ENCODE measurements at places on chromosomes 1 and 21.

DNA sequence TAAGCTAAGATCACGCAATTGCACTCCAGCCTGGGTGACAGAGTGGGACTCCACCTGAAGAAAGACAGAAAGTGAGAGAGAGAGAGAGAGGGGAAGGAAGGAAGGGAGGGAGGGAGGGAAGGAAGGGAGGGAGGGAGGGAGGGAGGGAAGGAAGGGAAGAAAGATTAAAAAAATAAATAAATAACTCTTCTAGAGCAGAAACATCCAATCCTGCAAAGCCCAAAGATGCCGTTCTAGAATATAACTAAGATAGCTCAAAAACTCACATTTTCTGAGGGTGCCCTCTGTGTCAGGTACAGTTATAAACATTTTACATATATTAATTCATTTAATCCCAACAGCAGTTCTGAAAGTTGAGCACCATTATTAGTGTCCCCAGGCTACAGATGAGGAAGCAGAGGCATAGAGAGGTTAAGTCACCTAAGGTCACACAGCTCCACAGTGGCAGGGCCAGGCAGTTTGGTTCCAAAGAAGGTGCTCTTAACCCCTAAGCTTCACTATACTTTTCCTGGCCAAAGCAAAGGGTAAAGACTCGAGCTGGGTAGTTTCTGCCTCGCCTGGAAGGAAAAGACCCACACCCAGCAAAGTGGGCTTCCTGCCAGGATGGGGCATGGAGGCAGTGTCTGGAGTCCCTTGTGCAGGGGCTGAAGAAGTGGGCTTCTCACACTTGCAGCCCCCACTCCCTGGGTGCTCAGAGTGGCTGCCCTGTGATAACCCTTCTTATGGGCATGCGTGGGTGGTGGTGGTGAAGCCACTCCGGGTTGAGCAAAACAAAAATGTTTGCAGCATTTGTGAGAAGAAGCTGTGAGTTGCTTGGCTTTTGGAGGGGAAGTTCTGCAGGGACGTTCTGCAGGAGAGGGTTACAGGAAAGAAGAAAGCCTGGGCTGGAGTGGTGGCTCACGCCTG, 7.9 kb upstream of the PIK3CD start:
- DNase-seq: no peak

DNA sequence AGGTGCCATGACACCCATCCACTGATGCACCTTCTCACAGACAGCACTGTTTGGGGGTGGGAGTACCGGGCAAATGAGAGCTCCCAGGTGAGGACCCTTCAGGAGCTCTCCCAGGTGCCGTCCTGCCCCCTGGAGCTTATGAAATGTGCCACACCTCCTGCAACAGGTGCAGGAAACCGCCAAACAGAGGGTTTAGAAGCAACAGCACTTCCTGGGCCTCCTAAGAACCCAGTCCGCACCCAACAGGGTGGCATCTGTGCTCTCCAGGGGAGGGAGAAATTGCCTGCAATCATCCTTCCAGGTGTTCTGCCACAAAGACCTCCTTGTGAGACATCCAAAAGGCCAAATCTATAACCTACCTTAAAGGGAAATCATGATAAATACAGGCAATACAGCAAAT, 87.7 kb upstream of the ATP1B1 start:
- DNase-seq: no peak

GRCh38 chr21:44943686-44944550, 4.1 kb downstream of the SLX9 start:
- DNase-seq: no peak

- no peak for DNase-seq
Observed at GRCh38 chr1:234396871-234397270, 23.6 kb downstream of the COA6 start.

DNA sequence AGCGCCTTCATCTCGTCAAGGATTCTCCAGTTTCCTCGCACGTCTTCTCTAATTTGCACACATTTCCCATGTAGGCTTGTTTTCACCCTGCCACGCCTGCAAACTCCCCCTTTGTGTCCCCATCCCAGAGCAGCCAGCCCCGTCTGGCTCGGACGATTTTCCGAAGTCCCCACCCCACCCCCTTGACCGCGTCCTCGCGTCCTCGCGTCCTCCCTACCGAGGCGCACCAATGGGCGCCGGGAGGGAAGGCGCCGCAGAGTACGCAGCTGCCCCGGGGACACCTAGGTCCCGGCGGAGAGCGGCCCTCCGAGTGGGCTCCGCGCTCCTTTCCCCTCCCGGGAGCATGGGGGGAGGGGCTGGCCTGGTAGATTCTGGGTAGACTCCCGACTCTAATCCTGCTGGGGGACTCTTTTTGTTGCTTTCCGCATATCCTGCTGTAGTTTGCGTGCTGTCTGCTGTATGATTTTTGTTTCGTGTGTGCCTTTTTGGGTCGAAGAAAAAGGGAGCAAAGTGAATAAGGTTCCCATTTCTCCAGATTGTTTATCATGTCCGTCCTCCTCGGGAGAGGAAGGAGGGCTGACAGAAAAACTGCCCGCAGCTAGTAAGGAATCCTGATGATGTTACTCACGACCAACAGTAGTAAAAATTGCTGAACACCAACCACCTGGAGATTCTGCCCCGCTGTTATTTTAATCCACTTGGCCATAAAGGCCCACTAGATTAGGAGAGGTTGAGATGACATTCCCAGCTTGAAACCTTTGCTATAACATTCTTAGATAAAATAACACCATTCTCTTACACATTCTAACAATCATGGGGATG, 1.5 kb downstream of the CACHD1 start:
- DNase-seq: peak; percentile 59

- no peak for DNase-seq
Observed at GRCh38 chr1:6105218-6105679, 59.6 kb downstream of the KCNAB2 start.

DNA sequence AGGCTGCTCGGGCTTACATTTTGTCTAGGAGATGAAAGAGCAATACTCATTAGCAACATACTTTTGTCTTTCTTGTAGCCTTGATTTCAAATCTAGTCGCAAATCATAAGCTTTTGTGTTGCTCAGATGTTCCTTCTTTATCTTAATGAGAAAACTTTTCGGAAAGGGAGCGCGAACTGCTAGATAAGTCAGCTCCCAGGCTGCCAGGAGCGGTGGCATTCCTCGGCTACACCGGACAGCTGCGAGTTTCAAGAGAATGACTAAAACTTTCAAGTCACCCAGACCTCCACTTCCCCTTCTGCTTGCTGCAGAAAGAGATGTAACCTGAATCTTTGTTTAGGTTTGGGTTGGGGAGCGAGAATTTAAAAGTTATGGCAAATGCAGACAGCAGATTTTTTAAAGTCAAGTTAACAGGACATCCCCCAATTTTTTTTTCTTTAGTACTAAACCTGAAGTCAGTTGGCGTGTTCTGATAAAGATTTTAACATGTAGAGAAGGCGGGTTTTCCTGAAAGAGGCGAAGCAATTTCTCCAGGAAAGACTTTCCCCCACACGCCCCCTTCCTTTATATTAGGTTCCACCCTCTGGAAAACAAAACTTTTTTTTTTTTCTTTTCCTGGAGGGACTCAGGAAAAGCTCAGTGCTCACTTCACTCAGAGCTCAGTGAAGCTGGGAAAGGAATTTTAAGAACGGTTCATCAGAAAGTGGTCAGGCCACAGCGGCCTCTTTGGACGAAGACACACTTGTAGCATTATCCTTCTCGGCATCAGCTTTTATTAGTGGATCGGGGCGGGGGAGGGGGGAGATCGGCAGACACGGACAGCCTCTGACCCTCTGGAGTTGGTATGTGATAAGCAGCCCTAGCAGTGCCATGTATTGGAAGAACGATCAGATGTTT, at the start of gene LHX8:
Gene LHX8, plus strand, starts transcription at position 639 of the 897 bp plus-strand sequence. CDS start 2,227 bp downstream, outside the sequence.
- peak; percentile 58 for DNase-seq

GRCh38 chr1:28592321-28593071, 431 bp downstream of the RAB42 start:
- DNase-seq: peak; percentile 40

GRCh38 chr1:220918285-220918951, 39.2 kb downstream of the HLX start:
- no peak for DNase-seq

DNA sequence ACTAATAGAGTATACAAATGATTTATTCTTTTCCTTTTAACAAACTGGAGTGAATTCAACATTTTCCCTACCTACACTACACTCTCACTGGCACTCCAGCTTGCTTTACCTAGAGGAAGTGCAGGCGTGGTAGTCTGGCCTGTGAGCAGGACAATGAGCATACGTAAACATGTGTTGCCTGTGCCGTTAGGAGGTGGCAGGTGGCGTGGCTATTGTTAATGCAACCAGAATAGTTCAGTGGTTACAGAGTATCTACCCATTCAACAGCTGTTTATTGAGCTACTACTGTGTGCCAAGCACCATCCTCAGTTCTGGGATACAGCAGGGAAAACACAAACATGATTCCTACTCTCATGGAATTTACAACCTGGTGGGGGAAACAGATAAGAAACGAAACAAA, 299.7 kb upstream of the KAZN start:
- DNase-seq: no peak

GRCh38 chr1:51070640-51071039, 31.4 kb upstream of the C1orf185 start:
- no peak for DNase-seq

DNA sequence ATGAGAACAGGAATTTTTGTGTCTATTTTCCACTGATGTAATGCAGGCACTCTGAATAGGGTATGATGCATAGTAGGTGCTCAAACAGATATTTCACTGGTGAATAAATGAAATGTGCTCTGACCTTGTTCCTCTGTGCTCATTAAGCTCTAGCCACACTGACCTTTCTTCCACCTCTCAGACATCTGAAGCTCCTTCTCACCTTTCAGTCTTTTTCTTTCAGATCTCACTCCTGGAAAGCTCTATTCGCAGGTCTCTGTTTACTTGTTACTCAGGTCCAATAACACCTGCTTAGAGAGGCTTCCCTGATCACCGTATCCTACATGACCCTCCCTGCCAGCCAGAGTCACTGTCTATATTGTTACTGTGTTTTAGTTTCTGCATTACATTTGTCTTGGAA, 59.2 kb upstream of the IVNS1ABP start:
- no peak for DNase-seq

DNA sequence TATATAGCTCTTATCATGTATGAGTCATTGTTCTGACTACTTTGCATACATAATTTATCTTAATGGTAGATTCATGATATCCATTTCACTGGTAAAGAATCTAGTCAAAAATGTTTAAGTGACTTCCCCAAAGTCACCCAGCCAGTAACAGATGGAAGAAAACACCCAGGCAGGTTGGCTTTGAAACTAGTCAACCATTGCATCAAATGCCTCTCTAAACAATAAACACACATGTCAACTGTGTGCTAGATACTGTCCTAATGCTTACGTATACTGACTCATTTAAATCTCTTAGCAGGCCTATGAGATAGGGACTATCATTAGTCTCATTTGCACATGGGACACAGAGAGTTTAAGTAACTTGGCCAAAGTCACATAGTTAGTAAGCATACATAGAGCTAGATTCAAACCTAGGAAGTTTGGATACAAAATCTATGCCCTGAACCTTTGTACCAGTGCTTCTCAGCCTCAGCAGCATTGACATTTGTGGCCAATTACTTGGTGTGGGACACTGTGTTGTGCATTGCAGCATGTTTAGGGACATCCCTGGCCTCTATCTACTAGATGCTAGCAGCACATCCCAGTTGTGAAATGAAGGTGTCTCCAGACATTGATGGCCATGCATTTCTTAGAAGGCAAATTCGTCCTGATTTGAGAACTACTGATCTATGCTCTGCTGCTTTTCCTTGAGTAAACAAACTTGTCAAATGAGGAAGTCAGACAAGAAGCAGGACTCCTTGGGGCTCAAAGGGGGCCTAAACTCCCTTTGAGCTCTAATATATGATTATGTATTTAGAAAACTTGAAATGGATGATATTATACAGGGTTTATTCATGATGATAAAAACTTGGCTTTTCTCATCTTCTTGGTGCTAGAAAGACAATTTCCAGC, 316.3 kb downstream of the KCNH1 start:
- DNase-seq: no peak

DNA sequence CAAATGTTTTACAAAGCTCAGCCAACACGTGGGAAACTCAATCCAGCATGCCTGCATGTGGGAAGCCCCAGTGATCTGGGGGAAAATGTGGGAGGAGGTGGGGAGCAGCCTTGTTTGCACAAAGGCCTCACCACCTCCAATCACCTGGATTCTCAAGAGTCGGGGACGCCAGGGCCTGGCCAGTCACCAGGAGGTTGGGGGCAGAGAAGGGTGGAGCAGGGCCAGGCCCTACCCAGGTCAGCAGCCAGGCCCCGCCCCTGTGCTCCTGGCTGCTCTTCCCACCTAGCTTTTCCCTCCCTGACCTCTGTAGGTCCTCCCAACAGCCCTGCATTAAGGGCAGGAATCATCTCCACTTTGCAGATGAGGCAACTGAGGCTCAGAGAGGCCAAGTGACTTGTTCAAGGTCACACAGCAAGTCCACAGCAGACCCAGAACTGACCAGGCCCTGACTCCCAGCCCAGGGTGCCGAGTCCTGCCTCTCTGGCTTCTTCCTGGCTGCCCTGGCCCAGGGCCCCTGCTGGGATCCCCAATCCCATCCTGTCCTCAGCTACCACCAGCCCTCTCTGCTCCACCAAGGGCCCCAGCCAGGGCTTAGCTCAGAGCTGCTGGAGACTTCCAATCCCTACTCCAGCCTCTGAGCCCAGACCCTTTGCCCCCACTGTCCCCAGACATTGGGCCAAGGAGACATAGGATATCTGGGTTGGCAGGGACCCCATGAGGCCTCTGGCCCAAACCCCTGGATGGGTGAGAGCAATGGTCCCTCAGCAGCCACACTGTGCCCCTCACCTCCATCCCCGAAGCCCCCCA, 508.6 kb downstream of the PTPRU start:
- DNase-seq: no peak

GRCh38 chr1:40955266-40955665, 24.2 kb upstream of the CTPS1 start:
- DNase-seq: no peak

GRCh38 chr1:10074059-10074851, 41.5 kb downstream of the UBE4B start:
- no peak for DNase-seq

DNA sequence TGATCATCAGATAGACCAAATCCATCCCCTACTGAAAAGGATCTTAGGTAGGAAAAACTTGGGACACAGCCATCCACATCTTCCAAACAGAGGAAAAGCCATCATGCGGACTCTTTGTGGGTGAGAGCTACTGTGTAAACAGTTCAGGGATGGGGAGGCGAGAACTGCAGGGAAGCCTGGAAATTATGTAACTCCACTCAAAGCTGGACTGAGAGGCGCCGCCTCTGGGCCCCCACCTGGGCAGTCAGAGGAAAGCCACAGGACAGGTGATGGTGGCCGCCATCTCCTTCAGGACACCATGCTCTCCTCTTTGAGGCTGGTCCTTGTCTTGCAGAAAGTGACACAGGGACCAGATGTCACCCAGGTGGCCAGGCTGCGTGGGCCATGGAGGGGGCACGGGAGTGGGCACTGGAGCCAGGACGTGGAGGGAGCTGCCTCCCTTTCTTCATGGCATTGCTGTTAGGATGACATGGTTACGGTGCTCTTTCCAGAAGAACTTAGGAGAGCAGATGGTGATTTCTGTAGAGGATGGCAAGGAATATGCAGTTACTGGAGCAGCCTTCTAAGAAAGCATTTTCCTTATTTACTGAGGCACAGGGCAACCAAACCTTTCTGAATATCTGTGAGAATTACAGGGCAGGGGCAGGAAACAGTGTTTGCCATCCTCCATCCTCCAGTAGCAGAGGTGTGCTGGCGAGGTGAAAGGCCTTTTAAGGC, 32.0 kb upstream of the TDRD10 start:
- DNase-seq: no peak
